ENCODE measurements at places on chromosomes 13 and 19. TPM values are rescaled to one million over a fixed set of nuclear protein-coding genes. Genes with fewer than 3 reads are reported as not detected.

The EDNRB gene
- 3.2 TPM for polyA plus RNA-seq

The PRR20C gene
- not detected for polyA plus RNA-seq

DNA sequence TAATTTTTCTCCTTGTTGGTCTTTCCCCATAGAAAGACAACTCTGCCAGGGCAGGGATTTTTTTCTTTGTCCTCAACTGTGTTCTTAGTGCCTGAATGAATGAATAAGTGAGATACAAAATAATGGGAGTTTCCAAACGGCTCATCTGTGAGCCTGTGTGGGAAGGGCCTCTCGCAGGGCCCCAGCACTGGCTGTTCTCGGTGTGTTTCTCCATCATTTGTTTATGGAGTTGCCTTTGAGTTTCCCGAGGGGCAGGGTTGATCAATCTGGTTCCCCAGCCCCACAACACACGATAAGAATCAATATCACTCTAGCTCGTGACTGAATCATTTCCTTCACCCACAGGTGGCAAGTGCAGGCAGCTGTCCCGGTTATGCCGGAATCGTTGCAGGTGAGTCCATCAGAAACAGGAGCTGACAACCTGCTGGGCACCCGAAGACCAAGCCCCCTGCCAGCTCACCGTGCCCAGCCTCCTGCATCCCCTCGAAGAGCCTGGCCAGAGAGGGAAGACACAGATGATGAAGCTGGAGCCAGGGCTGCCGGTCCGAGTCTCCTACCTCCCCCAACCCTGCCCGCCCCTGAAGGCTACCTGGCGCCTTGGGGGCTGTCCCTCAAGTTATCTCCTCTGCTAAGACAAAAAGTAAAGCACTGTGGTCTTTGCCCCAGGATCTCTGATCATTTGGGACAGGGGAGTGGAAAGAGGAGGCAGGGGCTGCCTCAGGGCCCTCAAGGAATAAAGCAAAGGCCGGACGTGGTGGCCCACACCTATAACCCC is 14.9 kb downstream of the FXYD5 start:
- H3K27me3 ChIP-seq: no peaks in the 10 kb centered on the region
- H3K36me3 ChIP-seq: peaks cover 8% of the 10 kb centered on the region
- H3K4me3 ChIP-seq: no peak overlapping the region
- H3K27ac ChIP-seq: no peak overlapping the region
- no peak for DNase-seq

DNA sequence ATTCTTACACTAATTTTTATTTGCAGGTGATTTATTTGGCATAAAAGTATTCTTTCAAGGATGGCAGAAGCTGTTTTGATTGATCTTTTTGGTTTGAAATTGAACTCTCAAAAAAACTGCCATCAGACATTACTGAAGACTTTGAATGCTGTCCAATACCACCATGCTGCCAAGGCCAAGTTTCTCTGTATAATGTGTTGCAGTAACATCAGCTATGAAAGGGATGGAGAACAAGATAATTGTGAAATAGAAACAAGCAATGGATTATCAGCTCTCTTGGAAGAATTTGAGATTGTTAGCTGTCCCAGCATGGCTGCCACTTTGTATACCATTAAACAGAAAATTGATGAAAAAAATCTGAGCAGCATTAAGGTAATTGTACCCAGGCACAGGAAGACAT is 1.2 kb downstream of the LACC1 start:
- H3K36me3 ChIP-seq: no peaks in the 10 kb centered on the region
- no peaks in the 10 kb centered on the region for H3K27me3 ChIP-seq
- no peaks in the 10 kb centered on the region for H3K4me1 ChIP-seq
- no peak overlapping the region for H3K4me3 ChIP-seq

The SIGLEC12 gene
- 0.33 TPM for polyA plus RNA-seq

- no peak overlapping the region for H3K27ac ChIP-seq
- no peaks in the 10 kb centered on the region for H3K36me3 ChIP-seq
- no peak for DNase-seq
- H3K4me1 ChIP-seq: no peaks in the 10 kb centered on the region
- no peak overlapping the region for H3K4me3 ChIP-seq
Observed at GRCh38 chr13:67267136-67267535, 37.0 kb upstream of the PCDH9 start.

The SERPINE3 gene
- polyA plus RNA-seq: not detected

The FGF14 gene
- under 0.01 TPM for polyA plus RNA-seq

DNA sequence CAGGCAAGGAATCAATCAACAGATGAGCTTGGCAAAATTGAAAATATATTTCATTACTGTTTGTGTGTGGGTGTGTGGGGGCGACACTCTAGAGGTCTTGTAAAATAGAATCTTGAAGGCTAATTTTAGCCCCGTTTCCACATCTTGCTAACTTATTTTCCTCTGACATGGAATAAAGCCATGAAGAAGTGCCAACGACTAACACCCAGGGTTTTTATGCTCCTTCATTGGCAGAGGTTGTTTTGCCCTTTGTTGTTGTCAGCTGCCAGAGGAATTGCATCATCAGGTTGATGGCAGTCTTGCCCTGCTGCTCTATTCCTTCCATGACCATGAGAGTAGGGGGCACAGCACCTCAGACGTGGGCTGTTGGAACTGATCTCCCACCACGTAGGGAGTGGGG is 30.6 kb upstream of the FAM216B start:
- H3K4me3 ChIP-seq: no peak overlapping the region
- no peak overlapping the region for H3K27ac ChIP-seq
- DNase-seq: no peak

DNA sequence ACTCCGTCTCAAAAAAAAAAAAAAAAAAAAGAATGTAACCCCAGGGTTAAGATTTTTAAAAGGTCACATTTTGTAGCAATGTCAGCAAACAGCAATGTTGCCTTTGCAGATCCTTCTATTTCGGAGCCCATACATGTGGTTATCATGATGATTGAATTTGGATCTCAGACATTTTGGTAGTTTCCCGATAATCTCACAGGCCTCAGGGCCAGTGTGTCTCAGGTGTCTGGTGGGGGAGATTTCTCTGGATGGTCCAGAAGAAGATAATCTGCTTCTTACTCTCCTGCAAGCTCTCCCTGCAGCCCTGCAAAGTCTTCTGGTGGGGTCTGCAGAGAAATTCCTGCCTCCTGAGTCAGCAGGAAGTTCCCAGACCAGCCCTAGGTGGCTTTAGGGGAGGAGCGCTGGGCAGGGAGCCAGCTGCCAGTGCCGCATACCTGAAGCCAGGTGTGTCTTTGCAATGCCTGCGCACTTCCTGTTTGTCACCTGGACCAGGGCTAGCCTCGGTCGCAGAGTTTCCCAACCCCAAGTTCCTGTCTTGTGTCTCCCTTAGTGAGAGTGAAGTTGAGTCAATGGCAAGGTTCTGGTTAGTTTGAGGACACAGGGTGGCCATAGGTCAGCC is 1.4 kb downstream of the SH2D3A start:
- H3K4me1 ChIP-seq: no peaks in the 10 kb centered on the region
- no peaks in the 10 kb centered on the region for H3K36me3 ChIP-seq
- peak overlapping the region; percentile 98 for H3K27ac ChIP-seq
- H3K27me3 ChIP-seq: no peaks in the 10 kb centered on the region
- peak overlapping the region; percentile 70 for H3K4me3 ChIP-seq

The PSG3 gene
- 0.03 TPM for polyA plus RNA-seq

GRCh38 chr13:27289011-27289665 is 18.5 kb downstream of the RASL11A start:
- no peaks in the 10 kb centered on the region for H3K4me1 ChIP-seq
- H3K27ac ChIP-seq: no peak overlapping the region
- no peak for DNase-seq
- H3K27me3 ChIP-seq: no peaks in the 10 kb centered on the region

The RASGRP4 gene
- polyA plus RNA-seq: 0.87 TPM

- DNase-seq: no peak
- H3K4me1 ChIP-seq: peaks cover 2% of the 10 kb centered on the region
- H3K27ac ChIP-seq: no peak overlapping the region
- H3K27me3 ChIP-seq: no peaks in the 10 kb centered on the region
Observed at GRCh38 chr13:114027826-114028225, 54.0 kb upstream of the C13orf46 start.

GRCh38 chr19:35975608-35976214 is 19.3 kb upstream of the SDHAF1 start:
- no peaks in the 10 kb centered on the region for H3K27me3 ChIP-seq
- no peaks in the 10 kb centered on the region for H3K4me1 ChIP-seq
- DNase-seq: peak; percentile 25
- H3K4me3 ChIP-seq: no peak overlapping the region
- H3K36me3 ChIP-seq: no peaks in the 10 kb centered on the region

- peak overlapping the region; percentile 45 for H3K27ac ChIP-seq
- H3K4me3 ChIP-seq: peak overlapping the region; percentile 26
- H3K27me3 ChIP-seq: no peaks in the 10 kb centered on the region
- H3K4me1 ChIP-seq: no peaks in the 10 kb centered on the region
Observed at GRCh38 chr13:48318821-48319511, 15.4 kb downstream of the RB1 start.

The KLK15 gene
- not detected for polyA plus RNA-seq

- H3K27ac ChIP-seq: no peak overlapping the region
- no peaks in the 10 kb centered on the region for H3K36me3 ChIP-seq
- no peaks in the 10 kb centered on the region for H3K27me3 ChIP-seq
- no peak for DNase-seq
- no peak overlapping the region for H3K4me3 ChIP-seq
- no peaks in the 10 kb centered on the region for H3K4me1 ChIP-seq
Observed at GRCh38 chr13:37539976-37540605, 58.5 kb downstream of the POSTN start.

The CALR3 gene
- not detected for polyA plus RNA-seq

The ARMC6 gene
- polyA plus RNA-seq: 17.8 TPM

The CDC42EP5 gene
- polyA plus RNA-seq: 215 TPM

DNA sequence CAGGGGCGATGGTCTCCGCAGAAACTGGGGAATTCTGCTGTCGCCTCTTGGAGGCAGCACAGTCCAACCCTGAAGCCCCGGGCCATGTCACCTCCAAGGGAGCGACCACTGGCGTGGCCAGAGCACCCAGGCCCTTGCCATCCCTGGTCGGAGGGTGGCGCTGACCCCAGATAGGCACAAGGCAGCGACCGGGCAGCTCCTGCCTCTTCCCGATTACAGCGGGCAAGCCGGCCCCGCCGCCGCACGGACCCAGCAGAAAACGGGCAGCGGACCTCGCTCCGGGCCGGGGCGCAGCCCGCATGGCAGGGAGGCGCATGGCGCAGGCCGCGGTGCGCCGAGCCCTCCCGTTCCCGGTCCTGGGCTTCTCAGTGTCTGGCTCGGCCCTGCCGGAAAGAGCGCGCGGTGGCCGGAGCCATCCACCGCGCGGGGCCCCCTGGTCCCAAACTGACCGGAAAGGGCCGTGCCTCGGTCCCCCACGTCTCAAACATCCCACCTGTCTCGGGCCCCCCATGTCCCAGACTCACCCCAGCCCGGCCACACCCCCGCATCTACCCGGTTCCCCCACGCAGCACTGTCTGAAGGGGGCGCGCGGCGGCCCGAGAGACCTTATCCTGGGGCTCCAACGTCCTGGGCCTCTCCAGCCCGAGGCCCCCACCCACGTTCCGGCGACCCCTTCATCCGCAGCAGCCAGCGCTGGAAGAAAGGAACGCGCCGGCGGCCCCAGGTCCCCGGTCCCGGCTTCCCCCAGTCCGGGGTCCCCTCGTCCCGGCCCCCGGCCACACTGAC is 727 bp downstream of the CERS1 start:
- H3K36me3 ChIP-seq: peaks cover 5% of the 10 kb centered on the region
- no peak overlapping the region for H3K27ac ChIP-seq
- H3K4me1 ChIP-seq: peaks cover 2% of the 10 kb centered on the region
- peak overlapping the region; percentile 40 for H3K4me3 ChIP-seq

- no peaks in the 10 kb centered on the region for H3K36me3 ChIP-seq
- no peak overlapping the region for H3K27ac ChIP-seq
- no peaks in the 10 kb centered on the region for H3K4me1 ChIP-seq
Observed at GRCh38 chr13:36919171-36919832, 736 bp downstream of the SMAD9 start.

DNA sequence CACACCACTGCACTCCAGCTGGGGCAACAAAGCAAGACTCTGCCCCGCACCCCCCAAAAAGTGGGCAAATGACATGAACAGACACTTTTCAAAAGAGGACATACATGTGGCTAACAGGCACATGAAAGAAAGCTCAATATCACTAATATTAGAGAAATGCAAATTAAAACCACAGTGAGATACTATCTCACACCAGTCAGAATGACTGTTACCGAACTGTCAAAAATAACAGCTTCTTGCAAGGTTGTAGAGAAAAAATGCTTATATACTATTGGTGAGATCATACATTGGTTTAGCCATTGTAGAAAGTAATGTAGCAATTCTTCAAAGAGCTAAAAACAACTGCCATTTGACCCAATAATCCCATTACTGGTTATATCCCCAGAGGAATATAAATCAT is 99.5 kb upstream of the SPATA13 start:
- H3K36me3 ChIP-seq: no peaks in the 10 kb centered on the region
- no peak for DNase-seq
- no peaks in the 10 kb centered on the region for H3K27me3 ChIP-seq
- no peak overlapping the region for H3K27ac ChIP-seq
- peaks cover 5% of the 10 kb centered on the region for H3K4me1 ChIP-seq

The BICRA gene
- 10.9 TPM for polyA plus RNA-seq
